Endothelial cell (in vitro differentiated cells): ENCODE measurements at places on chromosomes 3 and 15.

GRCh38 chr3:72086743-72087087 is 301.8 kb upstream of the PROK2 start:
- DNase-seq: no peak

GRCh38 chr3:139123377-139124095 is 78.8 kb upstream of the PRR23C start:
- no peak for DNase-seq

- no peak for DNase-seq
Measured at GRCh38 chr3:78838362-78838761, 929.4 kb downstream of the ROBO1 start.

GRCh38 chr3:64988188-64988587 is 300.4 kb upstream of the ADAMTS9 start:
- DNase-seq: no peak

DNA sequence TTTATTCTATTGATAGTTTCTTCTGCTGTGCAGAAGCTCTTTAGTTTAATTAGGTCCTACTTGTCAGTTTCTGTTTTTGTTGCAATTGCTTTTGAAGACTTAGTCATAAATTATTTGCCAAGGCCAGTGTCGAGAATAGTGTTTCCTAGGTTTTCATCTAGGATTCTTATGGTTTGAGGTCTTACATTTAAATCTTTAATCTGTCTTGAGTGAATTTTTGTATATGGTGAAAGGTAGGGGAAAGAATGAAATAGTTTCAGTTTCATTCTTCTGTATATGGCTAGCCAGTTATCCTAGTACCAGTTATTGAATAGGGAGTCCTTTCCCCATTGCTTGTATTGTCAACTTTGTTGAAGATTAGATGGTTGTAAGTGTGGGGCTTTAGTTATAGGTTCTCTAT is 10.6 kb upstream of the GCSAM start:
- DNase-seq: no peak

- DNase-seq: no peak
Measured at GRCh38 chr3:114624571-114625181, 330.8 kb downstream of the TIGIT start.

DNA sequence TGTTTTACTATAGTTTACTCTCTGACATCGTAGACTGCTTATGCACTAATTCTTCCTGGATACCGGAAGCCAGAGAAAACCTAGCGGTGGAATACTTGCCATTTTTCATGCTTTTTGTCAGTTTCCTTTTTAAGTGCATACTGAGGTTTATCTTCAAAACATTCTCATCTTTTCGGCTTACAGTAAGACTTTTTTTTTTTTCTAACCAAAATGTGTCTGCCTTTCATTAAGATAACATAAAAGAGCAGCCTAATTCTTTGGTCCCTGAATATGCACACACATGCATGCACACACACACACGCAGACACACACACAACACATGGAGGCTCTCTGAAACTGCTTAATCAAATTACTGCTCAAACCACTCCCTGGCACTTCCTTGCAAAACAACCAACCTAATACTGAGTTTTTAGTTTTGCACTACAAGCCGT is 1.3 kb downstream of the ZNF445 start:
- no peak for DNase-seq

GRCh38 chr3:183106635-183107034 is 7.3 kb upstream of the MCCC1 start:
- DNase-seq: no peak

- DNase-seq: no peak
Measured at GRCh38 chr15:99857836-99858235, 124.6 kb upstream of the LYSMD4 start.

DNA sequence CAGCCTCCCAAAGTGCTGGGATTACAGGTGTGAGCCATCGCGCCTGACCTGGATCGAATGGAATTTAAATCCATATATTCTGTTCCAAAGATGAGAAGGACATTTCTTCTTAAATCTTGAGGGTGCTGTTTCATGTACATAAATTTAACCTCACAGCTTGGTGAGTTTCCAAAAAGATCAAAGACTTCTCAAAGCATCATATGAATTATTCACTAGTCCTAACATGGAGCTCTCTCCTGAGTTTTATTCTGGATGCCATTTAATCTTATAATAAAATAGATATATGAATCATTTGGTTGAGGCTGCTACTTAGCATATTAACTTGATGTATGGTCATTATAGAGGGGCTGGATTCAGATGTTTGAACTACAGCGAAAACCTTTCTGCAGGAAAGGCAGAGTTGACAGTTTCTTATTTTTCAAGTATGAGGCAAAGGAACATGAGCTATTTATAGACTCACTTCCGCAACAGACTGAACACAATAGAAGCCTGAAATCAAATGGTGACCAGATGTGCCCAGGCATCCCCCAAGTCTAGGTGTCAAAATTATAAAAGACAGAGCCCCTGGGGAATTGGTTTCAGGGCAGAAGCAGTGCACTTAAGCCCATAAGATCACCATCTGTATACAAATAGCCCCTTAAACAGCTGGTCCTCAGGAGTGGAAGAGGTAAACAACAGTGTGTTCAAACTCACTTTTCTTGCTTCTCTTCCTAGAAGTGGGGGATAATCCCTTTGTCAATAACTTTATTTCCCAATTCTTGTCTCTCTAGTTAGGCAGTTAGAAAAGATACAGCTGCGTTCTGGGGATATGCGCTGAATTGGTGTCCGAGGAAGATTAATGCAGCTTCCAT is 29.7 kb downstream of the STARD9 start:
- DNase-seq: no peak

DNA sequence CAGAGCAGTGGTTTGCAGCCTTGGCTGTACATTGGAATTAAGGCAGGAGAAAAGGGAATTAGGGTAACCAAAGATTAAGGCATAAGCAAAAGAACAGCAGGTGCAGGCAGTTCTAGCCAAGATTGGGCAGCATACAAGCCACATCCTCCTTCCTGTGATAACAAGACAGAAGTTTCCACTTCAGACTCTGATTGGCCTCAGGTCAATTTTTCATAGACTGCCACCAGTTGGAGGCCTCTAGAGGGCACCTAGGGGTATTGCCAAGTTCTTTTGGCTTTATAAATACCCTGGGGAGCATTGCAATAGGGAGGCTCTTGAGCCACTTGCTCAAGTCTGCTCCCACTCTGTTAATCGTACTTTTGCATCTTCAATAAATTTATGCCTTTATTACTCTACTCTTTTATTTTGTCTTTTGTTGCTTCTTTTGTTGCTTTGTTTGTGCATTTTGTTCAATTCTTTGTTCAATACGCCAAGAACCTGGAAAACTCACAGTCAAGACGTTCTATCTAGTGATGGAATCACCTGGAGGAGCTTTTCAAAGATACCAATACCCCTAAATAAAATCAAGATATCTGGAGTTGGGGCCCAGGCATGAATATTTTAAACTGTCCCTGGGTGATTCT is 32.2 kb upstream of the FMN1 start:
- DNase-seq: no peak

GRCh38 chr3:141519587-141519986 is 32.8 kb downstream of the RASA2 start:
- no peak for DNase-seq

DNA sequence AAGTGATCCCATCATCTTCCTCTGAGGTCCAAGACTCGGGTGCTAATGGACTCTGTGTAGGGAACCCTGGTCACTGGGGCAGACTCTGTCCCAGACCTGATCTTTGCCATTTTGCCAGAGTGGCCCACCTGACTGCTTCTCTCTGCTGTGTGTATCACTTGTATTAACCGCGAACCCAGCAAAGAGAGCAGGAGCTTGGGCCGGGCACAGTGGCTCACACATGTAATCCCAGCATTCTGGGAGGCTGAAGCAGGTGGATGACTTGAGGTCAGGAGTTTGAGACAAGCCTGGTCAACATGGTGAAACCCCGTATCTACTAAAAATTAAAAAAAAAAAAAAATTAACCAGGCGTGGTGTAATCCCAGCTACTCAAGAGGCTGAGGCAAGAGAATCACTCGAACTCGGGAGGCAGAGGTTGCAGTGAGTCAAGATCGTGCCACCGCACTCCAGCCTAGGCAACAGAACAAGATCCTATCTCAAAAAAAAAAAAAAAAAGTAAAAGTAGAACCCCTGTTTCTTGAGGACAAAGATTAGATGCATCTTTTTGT is 32.9 kb upstream of the CYP11A1 start:
- no peak for DNase-seq

DNA sequence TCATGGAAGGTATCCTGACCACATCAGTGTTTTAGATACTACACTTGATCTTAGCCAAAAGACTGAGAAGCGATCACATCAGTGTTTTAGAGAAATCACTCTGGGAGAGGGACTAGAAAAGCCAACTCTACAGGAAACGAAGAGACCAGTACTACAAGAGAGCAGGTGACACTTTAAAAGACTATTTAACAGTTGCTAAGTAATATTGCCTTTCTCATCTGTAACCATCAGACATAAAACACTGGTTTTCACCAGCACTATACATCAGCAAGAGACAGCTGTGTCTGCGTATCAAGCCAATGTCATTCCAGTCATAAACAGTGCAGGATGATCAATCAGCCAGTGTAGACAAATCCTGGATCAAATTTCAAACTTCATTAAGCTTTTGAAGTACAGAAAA is 66.7 kb downstream of the GLB1 start:
- DNase-seq: no peak

GRCh38 chr3:120177707-120178306 is 83.6 kb upstream of the GSK3B start:
- DNase-seq: no peak

GRCh38 chr15:46707452-46707851 is 1009.9 kb upstream of the SEMA6D start:
- no peak for DNase-seq

DNA sequence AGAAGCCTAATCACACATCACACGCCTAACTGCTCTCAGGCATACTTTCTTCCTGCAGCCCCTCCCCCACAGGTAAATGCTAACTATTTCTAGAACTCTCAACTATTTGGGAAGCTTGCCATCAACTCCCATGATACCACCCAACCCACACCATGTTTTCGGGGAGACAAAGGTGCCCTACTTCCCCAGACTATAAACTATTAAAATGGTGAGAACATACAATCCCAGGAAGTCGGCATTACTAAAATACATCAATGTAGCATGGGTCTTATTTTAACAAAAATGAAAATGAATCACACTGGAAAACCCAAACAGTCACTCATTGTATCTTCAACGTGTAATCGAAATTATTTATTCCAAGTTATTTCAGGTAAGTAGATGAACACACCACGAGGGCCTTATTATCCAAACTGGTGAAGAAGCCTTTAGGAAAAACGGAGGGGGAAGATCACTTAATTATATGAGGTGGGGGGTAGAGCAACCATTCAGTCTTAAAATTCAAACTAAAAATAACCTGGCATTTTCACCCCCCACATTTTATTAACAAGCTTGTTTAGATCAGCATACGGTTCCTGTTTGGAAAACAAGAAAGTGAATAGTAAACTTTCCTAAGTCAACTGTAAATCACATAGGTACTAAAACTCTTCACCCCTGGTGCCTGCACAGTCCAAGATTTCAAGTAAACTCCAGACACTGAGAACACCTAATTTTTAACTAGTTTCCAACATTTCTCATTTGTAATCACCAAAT is 1.9 kb downstream of the TBL1XR1 start:
- DNase-seq: no peak

DNA sequence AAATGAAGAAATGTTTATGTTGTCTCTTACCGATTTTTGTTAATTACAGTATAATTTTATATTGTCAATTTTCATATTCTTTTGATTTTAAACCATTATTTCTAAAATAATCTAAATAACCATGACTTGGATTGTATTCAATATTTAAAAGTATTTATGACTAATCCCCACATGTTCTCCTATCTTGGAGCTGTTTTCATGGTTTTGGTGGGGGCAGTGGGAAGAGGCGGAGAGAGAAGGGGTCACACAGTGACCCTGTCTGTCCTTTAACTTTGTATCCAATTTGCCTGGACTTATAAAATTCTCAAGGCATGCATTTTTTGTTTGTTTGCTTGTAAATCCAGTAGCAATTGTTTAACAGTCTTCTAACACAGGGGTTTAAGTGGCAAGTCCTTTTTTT is 407.4 kb downstream of the NTRK3 start:
- DNase-seq: no peak

GRCh38 chr3:189071446-189071845 is 100.3 kb upstream of the TPRG1 start:
- no peak for DNase-seq

DNA sequence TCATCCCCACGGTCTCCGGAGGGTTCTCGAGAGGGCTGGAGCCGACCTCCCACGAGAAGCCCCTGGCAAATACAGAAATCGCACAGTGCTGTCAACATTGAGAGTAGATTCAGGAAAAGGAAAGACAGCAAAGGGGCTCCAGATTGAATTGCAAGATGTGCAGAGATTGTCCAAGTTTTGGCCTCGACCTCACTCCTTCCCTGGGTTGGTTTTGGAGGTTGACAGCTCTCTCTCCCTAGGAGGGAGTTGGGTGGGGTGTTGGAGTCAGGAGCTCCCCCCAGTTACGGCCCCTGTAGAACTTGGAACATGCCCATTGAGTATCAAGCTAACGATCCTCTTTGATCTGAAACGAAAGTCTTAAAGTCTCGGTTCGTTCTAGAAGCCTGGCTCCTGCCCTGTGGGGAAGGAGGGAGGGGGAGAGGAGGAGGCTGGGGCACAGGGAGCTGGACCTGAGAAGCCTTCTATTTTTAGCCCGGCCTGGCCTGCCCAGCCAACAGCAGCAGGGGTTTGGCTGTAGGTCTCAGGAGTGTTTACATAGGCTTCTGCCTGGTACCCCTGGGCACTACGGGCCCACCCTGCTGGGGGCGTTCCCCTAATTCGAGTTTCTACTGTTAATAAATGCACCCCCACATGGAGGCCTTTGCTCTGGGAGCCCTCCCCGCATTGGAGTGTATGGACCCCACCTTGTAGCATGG is 672 bp upstream of the KY start:
- DNase-seq: no peak

DNA sequence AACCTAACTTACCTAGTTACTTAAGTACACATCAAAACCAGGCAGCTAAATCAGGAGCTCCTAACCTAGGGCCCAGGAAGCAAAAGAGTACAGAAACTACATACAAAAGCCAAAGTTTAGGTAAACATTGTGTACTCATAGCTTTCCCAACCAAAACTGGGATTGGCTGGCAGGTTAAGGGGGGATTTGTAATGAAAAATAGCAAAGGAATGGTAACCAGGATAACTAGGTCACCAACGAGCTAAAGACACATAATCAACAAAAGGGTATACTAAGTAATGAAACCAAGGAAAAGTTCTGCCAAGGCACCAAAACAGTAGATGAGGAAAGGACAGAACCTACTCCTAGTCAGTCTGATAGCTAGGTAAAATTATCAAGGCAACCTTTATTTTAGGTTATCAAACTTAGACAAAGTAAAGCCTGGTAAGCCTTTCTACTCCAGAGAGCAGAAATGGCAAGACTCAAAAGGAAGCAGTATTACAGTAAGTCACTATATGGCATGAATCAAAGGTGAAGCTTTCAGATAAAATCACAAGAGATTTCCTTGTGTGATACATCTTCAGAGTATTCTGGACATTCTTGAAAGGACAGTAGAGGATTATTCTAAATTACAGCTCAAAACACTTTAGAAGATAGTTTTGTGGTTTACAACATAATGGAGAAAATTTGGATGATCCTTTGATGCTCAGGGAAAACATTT is 10.2 kb downstream of the TRA2B start:
- DNase-seq: no peak

DNA sequence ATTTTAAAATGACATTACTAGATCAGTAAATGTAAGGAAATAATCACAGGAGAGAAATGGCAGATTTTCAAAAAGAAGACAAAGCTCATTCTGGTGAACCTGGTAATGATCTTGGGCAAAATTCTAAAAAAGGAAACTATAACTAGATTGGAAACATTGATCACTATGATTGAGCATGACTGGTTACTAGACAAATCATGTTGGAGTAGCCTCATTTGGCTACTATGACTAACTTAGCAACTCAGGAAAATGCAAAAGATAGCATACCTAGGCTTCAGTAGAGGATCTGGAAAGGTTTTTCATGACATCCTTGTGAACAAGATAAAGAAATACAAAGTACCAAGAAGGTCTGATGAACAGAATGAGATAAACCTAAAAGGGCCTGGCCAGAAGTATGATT is 7.6 kb upstream of the TMF1 start:
- no peak for DNase-seq
